Activated T-helper 1 cell treated with anti-CD3 and anti-CD28 coated beads, Interleukin-12 subunit alpha, Interleukin-12 subunit beta, Interleukin-2, Interleukin-4 antibody, amounts not matched to agents 30 ng/mL and 10 ng/mL and 1 ng/mL, durations not matched to agents 14 hours and 24 hours and 36 hours (primary cell): ENCODE measurements at places on chromosomes 12 and 14.

DNA sequence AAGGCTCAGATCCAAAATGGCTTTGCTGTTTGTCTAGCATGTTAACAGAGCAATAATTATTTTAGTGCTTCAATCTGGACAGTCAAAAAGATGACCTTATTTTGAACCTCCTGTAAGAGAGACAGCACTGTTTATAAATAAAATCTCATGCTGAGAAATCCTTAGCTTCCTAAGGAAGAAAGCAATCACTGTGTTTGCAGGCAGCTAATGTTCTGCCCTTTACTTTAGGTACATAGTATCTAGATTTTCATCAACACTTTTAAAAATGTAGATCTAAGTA is 105.3 kb downstream of the PRKD1 start:
- DNase-seq = no peak

GRCh38 chr12:120822832-120823503 is 81.2 kb downstream of the SPPL3 start:
- no peak for DNase-seq

GRCh38 chr12:121793440-121793837 is at the start of gene RHOF:
RHOF (minus strand) TSS chr12:121793688; CDS start chr12:121793633, 55 bp downstream.
- no peak for DNase-seq

GRCh38 chr14:59511916-59512575 is 27.7 kb downstream of the JKAMP start:
- no peak for DNase-seq

DNA sequence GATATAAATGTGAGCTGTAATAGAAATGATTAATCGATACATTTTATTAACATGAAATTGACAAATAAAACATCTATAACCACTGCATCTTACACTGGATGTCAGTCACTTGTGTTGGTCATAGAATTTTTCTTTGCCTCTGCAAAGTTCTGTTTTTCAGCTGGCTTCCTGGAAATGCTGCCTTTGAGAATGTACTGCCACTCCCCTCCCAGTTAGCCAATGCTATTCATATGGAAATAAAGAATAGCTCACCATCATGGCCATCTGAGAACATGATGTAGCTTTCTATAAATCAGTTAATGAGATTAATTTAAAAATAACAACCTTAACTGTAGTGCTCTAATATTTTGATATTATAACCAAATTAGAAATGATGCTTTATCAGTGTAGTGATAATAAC is 41.1 kb downstream of the SLCO1B1 start:
- DNase-seq = no peak

- no peak for DNase-seq
These were observed 143.8 kb downstream of the BCL11B start for GRCh38 chr14:99128185-99128584.

DNA sequence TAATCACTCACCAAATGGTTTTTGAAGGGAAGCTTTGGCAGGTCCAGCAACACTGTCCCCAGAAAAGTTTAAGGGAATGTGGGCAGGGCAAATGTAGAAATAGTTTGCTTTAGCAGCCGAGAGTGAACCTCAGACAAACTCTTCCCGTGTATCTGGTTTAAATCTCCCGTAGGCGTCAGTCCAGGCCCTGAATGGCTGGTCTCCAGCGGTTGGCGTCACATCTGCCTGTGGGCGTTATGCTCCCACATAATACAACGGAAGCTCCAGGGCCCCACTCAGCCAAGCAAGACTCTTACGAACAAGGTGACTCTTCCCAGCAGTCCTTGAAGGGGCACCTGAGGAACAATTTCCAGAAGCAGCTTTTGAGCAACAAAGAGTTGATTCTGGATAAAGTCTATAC is 942 bp downstream of the ZC2HC1C start:
- no peak for DNase-seq

GRCh38 chr12:14936224-14936861 is 2.0 kb downstream of the ERP27 start:
- DNase-seq = no peak

GRCh38 chr14:66104486-66104885 is 381.7 kb upstream of the CCDC196 start:
- no peak for DNase-seq
